NCI-H446 (cell line): ENCODE measurements at places on chromosomes 4 and X.
A peak's percentile ranks its signal among the peaks of the same experiment; 100 is the strongest.

GRCh38 chr4:44150091-44150576, 298.5 kb downstream of the KCTD8 start:
- DNase-seq = no peak

- no peak for DNase-seq
Measured at GRCh38 chr4:93693141-93693540, 135.4 kb upstream of the ATOH1 start.

- DNase-seq = no peak
Measured at GRCh38 chr4:88821522-88821921, 123.9 kb upstream of the NAP1L5 start.

DNA sequence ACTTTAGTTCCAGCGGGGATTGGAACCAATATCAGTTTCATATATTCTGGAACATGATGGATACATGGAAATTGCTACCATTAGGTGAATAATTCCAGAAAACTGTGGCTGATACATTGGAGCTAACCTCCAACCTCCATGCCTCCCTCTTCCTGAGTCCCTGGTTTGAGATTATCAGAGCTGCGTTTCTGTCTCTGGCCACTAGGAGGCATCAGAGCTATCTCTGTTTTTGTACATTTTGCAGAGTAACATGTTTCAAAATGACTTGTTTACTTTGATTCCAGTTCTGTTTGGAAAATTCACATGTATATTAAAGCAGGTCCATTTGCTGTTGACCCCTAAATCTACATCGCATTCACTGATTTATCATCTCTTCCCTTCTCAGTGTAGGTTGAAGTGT, 2.4 kb upstream of the RAB40AL start:
- peak; percentile 1 for DNase-seq

DNA sequence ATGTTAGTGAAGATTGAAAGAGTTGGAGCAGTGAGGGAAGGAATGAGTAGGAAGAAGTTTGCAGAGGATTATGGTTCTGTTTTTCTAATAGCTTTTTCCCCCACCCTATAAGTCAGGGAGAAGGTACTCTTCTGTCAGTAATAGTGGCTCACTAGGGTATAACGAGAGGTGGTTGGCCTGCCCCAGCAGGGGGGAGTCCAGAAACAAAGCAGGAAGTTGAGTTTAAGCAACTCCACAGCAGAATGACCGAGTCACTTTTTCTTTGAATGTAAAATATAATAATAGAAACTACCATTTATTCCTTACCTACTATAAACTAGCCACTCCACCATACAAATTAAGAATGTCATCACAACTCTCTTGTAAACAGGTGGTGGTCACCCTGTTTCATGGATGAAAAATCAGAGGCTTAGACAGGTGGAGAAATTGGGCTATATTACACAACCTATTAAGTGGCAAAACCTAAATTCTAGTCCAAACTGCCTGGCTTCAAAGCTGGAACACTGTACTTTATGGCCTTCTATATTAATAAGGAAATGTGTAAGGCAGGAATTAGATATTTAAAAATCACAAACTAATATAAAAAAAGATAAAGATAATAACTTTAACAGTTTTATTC, 21.9 kb downstream of the AP1AR start:
- DNase-seq = no peak

DNA sequence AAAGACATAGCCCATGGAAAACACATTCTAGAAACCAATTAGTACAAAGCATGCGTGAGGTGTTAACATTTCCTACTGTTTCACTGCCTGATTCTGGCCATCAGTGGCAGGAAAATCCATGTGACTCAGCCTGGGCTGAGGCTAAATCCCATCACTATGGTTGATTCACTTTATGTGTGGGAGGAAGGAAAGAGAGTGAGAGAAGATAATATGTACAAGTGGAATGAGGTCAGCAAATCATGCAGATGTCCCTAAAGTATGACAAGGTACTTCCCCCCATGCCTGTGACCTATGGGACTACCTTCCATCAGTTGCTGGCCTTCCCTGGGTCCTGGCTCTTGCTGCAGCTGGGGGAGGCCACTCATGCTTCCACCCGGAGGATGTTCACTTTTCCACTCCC, 64.2 kb upstream of the MAP3K15 start:
- no peak for DNase-seq

- peak; percentile 28 for DNase-seq
Measured at GRCh38 chr4:160375772-160376452, 1273.0 kb downstream of the RAPGEF2 start.

DNA sequence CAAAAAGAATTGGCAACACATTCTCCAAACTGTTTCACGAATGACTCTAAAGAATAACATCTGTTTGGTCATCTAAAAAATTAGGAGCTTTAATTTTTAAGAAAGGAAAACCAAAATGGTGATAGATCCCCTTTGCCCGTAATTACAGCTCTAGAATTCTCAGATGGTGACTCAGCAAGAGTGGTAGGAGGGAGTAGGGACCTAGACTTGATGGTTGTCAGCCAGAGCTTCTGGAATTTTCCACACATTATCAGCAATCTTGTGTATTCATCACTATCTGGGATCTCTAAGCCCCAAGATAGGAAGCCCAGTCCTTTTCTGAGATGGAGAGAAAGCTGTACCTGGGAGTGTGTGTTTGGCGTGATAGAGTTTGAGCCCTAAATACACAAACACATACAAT, 103.9 kb upstream of the RAB40AL start:
- DNase-seq = no peak

GRCh38 chr4:108029016-108029720, 39.5 kb downstream of the HADH start:
- DNase-seq = no peak

- DNase-seq = no peak
Measured at GRCh38 chr4:181219783-181220416, 1023.3 kb upstream of the TENM3 start.

- no peak for DNase-seq
Measured at GRCh38 chrX:13415509-13415908, 95.7 kb upstream of the ATXN3L start.

DNA sequence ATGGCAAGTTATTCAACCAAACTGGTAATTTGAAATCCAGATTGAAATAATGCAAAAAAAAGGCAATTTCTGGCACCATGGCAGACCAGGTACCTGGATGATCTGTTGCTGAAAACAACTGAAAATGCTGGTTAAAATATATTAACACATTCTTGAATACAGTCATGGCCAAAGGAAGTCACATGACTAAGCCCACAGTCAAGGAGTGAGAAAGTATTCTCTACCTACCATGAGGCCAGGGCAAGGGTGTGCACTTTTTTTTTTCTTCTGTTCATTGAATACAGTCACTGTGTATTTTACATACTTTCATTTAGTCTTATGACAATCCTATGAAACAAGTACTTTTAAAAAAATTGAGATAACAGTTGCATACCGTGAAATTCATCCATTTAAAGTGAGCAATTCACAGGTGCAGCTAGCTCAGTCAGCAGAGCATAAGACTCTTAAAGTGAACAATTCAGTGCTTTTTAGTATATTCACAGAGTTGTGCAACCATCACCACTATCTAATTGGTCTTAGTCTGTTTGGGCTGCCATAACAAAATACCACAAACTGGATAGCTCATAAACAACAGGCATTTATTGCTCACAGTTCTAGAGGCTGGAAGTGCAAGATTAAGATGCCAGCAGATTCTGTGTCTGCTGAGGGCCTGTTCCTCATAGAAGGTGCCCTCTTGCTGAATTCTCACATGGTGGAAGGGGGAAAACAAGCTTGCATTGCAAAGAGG, 4.8 kb upstream of the MPP1 start:
- no peak for DNase-seq

GRCh38 chr4:47372561-47372960, 90.9 kb downstream of the COMMD8 start:
- DNase-seq = peak; percentile 87

- no peak for DNase-seq
Measured at GRCh38 chr4:153684971-153685371, 891 bp downstream of the TLR2 start.

DNA sequence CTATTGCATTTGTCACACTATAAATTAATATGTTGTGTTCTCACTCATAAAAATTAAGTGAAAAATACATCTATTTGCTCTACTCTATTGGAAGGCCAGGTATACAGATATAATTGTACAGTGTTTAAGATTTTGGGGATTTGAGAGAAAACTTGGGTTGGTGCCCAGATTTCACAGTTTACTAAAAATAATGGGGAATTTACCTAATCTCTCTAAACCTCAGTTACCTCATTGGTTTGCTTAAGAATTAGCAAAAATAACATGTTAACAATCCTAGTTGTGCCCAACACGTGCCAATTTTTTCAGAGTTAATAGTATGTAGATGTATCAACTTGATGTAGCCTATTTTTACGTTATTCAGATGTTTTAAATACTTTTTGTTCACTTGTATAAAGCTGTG, 1495.3 kb upstream of the PCDH7 start:
- no peak for DNase-seq

DNA sequence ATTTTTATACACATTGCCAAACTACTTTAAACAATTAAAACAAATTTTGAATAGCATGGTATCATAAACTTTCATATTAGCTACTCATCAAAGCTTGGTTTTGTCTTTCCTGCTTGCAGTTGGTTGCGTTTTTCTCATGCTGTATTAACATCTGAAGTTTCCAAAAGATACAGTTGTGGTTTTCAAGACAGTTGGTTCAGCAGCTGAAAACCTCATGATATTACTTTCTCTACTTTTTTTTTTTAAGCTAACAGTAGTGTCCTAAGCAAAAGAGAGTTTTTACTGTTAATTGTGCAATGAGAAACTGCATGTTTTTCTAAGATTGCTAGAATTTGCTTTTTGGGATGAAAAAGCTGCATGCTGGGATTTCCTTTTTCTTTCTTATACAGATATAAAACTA, 15.2 kb downstream of the RUFY3 start:
- DNase-seq = no peak

DNA sequence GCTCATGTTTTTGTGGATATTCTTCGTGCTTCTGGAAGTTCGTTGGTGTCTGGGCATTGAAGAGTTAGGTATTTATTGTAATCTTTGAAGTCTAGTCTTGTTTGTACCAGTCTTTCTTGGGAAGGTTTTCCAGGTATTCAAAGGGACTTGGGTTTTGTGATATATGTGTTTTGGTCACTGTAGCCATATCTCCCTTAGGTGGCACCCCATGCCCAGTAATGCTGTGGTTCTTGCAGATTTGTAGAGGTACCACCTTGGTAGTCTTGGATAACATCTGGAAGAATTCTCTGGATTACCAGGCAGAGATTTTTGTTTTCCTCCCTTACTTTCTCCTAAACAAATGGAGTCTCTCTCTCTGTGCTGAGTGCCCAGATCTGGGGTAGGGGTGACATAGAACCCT, 184.1 kb downstream of the TEX13C start:
- no peak for DNase-seq

GRCh38 chr4:16213121-16213520, 13.2 kb downstream of the TAPT1 start:
- DNase-seq = no peak
